ENCODE measurements at places on chromosomes 1 and 21.

- DNase-seq = no peak
These were observed 97.4 kb upstream of the GFI1 start for GRCh38 chr1:92583821-92584760.

DNA sequence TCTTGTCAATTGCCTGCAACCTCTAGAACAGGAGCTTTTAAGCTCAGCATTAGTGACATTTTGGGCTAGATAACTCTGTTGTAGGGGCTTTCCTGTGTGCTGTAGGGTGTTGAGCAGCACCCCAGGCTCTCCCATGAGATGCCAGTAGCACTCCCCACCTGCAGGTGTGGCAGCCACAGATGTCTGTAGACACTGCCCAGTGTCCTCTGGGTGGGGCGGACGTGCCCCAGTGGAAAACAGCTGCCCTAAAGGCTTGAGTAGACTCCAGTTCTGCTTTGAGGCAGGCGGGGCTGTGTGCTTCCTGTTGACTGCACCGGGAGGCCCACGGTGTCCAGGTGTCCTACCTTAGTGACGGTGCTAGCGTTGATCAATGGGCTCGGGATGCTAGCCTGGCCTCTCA lies 16.9 kb upstream of the PWP2 start:
- DNase-seq = no peak

DNA sequence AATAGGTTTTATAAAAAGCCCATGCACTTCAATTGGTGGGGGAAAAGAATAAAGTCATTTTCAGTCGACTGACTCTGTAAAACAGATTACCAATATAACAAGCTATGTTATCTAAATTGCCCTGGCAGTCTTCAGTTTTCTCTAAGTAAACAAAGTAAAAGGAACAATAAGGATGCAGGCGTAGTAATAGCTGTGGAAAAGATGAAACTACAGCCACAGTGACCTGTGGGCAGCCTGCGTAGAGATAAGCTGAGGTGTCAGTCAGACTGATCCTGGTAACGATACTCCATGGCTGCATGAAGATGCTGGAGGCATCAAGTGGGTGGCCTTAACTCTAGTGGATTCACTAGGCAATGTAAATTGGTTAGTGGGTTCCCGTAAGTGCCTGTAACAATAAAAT lies 29.3 kb downstream of the CLCC1 start:
- no peak for DNase-seq

DNA sequence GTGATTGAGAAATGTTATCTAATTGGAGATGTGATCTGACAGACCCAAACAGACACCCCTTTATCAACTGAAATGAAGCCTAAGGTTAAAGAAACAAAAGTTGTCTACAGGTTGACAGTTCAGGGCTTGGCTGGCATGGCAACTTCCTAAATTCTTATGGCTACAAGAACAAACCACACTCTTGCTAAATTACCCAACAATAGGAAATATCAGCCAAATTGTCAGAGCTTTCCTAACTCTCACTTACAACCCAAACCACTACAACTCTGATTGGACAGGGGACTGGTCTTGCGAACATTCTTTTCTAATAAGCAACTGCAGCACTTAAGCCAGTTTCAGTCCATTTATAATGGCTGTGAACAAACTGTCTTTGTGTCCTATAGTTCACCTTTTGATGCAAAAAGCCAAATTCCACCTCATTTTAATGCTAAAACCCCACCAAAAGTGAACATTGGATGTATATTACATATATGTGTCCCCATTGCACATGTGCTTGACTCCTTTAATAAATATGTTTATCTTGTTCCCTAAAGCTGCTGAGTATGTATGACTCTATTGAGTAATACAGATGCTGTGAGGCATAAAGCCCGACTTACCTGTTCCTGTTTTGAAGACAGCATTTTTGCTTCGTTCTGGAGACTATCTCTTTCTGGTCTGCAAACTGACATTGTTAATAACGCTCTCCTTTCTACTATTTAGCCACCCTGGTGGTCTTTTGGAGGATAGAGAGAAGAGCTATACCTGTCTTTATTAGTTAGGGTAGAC lies 101.3 kb upstream of the HMCN1 start:
- no peak for DNase-seq

- no peak for DNase-seq
These were observed 2.0 kb downstream of the SLC6A17 start for GRCh38 chr1:110152133-110152785.

- no peak for DNase-seq
These were observed 207.1 kb upstream of the SGIP1 start for GRCh38 chr1:66326867-66327266.

GRCh38 chr21:17903029-17903806 lies 84.1 kb upstream of the C21orf91 start:
- DNase-seq = no peak

DNA sequence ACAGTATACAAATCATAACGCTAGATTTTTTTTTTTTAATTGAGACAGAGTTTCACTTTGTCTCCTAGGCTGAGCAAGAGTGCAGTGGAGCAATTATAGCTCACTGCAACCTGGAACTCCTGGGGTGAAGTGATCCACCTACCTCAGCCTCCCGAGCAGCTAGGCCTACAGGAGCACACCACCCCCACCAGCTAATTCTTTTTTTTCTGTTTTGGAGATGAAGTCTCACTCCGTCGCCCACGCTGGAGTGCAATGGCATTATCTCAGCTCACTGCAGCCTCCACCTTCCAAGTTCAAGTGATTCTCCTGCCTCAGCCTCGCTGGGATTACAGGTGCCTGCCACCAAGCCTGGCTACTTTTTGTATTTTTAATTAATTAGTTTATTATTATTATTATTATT lies 21.3 kb downstream of the NPR1 start:
- DNase-seq = no peak

DNA sequence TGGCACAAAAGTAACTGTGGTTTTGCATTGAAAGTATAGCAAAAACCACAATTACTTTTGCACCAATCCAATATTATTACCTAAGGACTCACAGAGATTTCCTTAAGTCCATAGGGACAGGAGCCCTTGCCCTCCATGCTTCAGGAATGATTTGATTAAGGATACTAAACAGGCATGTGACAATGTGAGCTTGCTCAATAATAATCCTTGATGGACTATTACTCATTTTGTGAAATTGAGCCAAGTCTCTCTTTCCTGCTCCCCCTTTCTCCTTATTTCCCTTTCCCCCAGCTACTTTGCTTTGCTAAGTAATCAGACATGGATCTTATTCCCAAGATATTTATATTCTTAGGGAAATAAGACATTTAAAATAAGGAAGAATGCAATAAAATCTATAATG lies 21.6 kb upstream of the RGL1 start:
- no peak for DNase-seq

- no peak for DNase-seq
These were observed 62.0 kb upstream of the LPGAT1 start for GRCh38 chr1:211892577-211892976.

GRCh38 chr1:160397651-160398050 lies 2.7 kb upstream of the VANGL2 start:
- no peak for DNase-seq

DNA sequence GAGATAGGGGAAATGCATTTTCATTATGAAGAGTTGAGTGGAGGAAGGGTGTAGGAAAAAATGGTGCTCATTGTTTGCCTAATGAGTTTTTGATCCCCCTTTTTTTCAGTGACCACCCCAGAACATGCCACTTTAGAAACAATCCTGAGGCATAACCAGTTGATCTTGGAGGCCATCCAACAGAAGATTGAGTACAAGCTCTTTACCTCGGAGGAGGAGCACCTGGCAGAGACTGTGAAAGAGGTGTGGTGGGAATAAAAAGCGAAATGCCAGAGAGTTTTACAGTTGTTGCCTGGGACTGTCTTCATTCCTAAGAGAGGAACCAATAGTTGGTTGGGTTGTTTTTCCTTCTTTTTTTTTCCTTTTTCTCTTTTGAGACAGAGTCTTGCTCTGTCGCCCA lies 54.3 kb upstream of the EPHA8 start:
- DNase-seq = no peak

- DNase-seq = no peak
These were observed 37.3 kb upstream of the KAZN start for GRCh38 chr1:14561014-14561693.
